ENCODE measurements at places on chromosomes 7 and 10. TPM values are rescaled to one million over a fixed set of nuclear protein-coding genes. Genes with fewer than 3 reads are reported as not detected.

Gene TAF3
- total RNA-seq: 2.4 TPM

Gene SLC18A3
- total RNA-seq: under 0.01 TPM

Gene MYL7
- total RNA-seq: 1.6 TPM

- DNase-seq: no peak
These were observed 41.3 kb downstream of the WDR37 start for GRCh38 chr10:1097436-1097835.

Gene HACD1
- total RNA-seq: 18.3 TPM

Gene CALCR
- under 0.01 TPM for total RNA-seq

Gene FAM13C
- total RNA-seq: 20.8 TPM

DNA sequence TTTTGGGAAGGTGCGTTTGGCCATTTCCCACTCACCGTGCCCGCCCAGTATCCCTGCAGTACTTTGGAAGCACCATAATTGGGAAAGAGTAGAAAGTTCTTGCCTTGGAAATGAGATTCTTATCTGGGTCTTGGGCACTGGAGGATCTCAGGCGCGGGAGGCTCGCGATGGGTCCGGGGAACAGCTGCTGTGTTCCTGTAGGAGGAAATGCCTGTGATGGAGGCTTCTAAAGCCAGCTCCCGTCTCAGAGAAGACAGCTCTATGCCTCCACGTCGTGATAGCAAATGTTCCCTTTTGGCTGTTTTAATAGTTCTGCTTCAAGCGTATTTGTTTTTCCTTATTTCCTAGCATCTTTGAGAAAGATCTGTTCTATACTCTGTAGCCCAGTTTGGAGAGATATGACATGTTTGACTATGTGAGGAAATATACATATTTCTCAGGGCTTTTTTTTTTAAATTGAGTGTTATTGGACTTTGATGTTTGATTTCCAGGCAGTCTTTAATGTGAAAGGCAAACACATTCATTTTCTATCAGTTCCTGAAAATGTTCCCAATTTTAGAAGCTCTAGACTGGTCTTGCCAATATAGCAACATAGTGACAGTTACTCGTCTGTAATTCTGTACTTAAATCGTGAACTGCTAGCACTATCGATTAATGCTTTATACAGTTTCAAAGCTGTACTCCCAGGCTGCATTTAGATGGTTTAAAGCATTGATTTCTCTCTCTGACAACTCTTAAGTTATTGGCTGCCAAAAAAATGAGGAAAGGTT, 280.8 kb downstream of the DPP6 start:
- no peak for DNase-seq

DNA sequence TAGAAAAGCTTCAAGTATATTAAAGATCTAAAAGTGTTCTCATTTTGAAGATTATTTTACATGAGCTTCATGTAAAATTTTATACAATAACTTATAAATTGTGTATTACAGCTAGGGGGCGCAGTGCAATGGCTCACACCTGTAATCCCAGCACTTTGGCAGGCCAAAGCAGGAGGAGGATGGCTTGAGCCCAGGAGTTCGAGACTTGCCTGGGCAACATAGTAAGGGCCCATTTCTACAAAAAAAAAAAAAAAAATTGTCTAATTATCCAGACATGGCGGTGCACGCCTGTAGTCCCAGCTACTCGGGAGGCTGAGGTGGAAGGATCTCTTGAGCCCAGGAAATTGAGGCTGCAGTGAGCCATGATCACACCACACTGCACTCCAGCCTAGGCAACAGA, 16.6 kb downstream of the ACBD5 start:
- DNase-seq: no peak

GRCh38 chr10:67815571-67816059, 22.4 kb downstream of the DNAJC12 start:
- no peak for DNase-seq

Gene SLC13A1
- total RNA-seq: not detected

Gene LIPJ
- 3.7 TPM for total RNA-seq

Gene GLRX3
- 68.5 TPM for total RNA-seq

DNA sequence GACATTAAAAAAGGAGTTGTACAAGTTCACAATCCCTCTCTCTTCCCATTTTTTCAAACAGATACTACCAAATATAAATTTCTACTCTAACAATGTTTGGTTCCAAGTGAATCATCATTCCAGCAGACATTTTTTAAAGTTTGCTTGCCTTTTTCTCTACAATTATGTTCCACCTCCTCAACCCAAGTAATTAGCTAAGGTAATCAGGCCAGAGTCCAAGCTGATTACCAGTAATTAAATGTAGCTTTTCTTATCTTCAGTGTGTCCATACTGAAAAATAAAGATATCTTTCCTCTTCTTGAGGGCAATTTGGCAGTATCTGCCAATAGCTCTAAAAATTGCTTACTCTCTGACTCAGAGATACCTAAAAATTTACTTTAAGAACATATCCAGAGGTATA, 126.0 kb downstream of the ITGB8 start:
- no peak for DNase-seq
